ENCODE measurements at places on chromosomes 13 and 19.

DNA sequence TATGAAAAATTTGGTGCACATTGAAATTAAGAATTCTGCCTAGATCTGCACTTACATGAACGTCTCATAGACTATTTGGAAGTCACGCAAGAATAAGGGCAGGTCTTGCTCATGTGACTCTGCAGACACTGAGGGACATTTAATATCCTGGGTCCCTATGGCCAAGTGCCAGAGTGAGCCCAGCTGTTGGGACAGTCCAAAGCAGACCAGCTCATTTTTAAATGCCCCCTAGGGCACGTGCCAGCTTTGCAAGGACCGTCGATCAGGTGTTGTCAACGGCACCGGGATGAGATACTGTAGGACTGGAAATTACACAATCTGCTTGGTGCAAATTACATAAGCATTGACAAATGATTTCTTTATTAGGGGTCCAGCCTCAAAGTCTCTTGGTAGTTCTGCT, 293.6 kb downstream of the TEX29 start:
- no peak for DNase-seq

DNA sequence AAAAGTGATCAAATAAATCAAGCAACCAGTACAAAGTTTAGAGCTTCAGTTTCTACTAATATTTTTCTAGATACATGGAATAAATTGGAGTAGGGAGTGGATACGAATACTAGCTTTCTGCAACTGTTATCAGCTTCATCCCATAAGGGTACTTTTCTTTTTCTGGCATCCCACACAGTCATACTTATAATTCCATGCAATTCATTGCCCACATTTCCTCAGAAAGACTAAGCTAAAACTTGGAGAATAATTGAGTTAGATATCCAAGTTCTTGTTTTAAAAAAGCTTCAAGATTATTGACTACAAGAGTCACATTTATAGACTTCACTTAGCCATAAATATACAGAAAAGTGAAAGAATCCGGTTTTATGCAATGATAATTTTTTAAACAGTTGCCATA, 186.9 kb downstream of the OLFM4 start:
- no peak for DNase-seq

- peak; percentile 36 for DNase-seq
Measured at GRCh38 chr13:38223089-38223488, 126.6 kb upstream of the UFM1 start.

DNA sequence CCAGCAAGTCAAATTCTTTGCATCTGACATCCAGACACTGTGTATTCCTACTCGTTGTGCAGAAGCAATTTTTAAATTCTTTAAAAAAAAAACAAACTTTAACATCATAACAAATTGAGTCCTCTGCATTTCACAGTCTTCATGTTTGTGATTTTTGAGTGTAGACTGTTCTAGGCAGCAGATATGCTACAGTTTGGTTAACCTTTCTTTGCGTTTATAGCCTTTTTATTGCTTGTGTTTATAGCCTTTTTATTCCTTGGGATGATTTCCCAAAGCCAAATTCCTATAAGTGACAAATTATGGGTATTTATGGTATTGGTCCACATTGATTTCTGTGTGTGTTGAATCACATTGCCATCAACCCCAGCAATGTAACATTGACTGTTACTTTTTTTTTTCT, 14.9 kb upstream of the RNF113B start:
- no peak for DNase-seq

DNA sequence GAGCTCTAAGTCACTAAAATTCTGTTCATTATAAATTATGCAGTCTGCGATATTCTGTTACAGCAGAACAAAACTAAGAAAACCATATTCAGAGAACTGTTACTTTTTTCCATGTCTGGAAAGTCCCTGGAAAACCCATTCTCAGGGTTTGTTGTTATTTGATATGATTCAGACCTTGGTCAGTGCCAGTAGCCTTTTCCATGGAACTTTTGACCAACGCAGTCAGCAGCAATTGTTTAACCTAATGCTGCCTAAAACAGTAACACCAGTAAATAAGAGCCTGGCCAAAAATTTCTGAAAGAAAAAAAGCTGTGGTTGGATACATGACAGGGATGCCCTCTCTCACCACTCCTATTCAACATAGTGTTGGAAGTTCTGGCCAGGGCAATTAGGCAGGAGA, 402.7 kb downstream of the TBC1D4 start:
- peak; percentile 74 for DNase-seq

- no peak for DNase-seq
Measured at GRCh38 chr19:14473978-14474578, 1.1 kb downstream of the PTGER1 start.

- no peak for DNase-seq
Measured at GRCh38 chr13:39963612-39964011, 308.1 kb downstream of the COG6 start.

- DNase-seq: peak; percentile 24
Measured at GRCh38 chr19:27974082-27974513, 1238.9 kb downstream of the UQCRFS1 start.

DNA sequence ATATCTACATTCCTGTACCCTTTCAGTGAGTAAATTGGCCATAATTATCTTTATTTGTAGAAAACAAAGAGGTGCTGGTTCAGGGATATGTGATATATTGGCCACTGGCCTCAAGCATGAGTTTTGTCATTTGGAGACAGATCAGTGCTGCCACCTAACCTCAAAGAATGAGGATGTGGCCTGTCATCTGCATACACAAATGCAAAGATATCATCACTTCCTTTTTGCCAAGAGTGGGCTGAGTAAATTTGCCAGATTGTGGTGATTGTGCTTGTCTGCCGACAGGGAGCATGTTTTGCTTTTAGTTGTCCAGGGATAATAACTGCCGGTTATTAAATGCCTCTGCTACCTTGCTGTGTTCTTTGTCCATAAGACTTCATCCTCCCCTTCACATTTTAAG, 44.2 kb downstream of the WASF3 start:
- DNase-seq: no peak

DNA sequence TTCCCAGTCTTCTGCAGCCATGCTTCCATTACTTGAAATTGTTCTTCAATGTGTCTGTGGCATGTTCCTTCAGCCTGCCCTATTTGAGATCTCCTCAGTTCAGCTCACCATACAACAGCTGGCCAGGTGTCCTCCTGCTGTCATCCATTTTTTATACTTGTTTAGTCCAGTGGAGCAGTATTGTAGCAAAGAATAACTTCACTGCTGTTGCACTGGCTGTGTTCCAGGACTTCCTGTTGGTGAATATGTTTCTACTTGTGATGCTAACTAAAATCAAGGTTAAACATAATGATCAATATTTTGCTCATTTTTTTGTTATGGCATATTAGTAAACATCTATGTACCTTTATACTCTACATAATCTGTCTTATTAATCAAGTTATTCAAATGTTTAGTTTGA, 1394.1 kb downstream of the PCDH9 start:
- no peak for DNase-seq

DNA sequence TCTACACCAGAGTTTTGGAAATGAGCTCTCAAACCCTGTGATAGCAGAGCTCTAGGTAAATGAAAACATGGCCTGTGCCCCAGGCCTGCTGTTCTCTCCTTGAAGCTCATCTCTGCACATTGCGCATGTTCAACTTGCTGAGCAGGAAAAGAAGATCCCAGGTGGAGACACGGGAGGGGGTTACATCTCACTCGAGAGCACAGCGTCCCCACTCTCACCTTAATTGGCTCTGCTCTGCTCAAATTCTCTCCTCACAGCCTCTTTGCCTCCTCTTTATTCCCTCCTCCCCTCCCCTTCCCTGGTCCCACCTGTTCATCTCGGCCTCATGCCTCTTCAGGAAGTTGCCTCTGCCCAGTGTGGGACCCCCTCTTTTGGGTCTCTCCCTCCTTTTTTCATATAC, 44.7 kb downstream of the RGCC start:
- DNase-seq: no peak

DNA sequence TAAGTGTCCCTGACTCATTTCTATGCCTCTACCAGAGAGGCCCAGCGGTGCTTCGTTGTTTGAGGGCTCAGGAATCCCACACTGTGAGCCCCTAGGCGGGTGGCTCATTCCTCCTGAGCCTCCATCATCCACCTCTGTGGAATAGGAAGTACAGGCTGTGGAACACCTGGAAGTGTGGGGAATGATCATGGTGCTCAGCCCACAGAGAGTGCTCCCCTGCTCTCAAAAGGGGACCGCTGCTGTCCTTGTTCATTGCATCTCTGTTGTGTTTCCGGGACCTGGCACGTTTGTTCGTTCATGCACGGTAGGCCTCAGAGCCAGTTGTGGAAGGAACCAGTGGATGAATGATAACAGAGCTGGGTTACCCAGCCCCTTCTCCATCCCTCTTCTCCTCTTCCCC, 1.2 kb downstream of the ACP7 start:
- no peak for DNase-seq

DNA sequence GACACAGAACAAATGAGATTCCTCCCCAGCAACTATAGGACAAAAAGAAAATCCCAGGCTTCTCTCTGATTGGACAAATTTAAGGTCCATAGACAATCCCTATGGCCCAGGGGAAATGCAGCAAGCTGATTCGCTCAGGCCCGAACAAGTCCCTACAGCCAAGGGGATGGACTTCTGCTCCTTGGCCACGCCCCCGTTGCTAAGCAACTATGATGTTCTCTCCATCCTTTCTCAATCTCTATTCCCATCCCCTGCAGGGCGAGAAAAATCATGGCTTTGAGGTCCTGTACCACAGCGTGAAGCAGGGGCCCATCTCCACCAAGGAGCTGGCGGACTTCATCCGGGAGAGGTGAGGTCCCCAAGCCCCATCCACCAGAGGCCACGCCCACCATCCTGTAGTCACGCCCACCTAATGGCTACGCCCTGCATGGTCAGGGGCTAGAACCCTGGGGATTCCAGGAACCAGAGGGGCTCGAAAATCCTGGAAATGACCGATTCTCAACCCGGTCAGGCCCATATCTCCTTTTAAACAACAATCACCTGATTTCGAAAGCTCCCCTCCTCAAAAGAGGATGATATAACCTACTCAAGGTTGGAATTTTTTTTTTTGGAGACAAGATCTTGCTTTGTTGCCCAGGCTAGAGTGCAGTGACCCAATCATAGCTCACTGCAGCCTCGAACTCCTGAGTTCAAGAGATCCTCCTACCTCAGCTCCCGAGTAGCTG, 11.4 kb downstream of the FCHO1 start:
- DNase-seq: peak; percentile 61

- DNase-seq: no peak
Measured at GRCh38 chr19:10920781-10921180, 7.7 kb downstream of the YIPF2 start.

GRCh38 chr13:100722517-100722916, 47.9 kb upstream of the TMTC4 start:
- no peak for DNase-seq

DNA sequence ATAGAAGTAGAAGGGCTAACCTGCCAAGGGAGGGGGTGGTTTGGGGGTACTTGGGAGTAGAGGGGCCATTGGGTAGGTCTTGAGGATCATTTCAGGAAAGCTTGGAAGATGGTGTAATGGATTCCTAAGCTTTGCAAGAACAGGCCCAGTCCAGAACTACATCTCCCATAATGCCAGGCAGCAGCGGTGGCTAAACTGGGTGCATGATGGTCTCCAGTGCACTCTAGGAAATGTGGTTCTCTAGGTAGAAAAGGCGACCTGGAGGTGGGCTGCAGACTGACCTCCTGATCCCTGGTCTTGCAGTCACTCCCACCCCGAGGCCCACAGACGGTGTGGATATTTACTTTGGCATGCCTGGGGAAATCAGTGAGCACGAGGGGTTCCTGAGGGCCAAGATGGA, 3.8 kb downstream of the APLP1 start:
- DNase-seq: no peak

DNA sequence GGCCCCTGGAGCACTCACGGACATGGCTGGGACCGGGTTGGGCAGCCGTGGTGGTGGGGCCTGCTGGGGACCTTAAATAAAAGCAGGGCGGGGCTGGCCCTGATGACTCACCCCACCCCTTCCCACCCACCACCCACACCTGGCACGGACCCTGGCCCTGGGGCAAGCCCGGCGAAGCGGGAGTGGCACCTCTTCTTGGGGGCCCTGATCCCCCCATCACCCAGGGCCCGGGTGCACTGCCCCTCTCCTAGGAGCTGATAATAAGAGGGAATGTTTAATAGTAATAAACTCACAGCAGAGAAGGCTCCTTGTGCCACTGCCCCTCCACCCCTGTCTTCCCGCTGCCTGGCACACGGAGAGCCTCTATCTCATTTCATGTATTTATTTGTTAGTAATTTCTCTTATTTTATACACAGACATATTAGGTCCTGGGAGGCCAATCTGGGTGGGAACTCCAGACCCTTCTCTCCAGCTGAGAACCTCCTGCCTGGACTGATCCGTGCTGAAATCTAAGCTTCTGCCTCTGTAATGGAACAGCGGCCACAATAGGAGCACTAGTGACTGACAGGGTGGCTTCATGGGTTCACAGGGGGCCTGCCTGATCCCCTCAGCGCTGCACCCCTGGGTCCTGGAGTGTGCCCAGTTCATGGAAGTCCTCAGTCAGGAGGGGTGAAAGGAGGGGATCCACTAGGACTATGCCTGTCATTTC, at the start of gene LGALS7:
LGALS7 (minus strand) TSS at position 49 of the 709 bp plus-strand sequence; CDS start at position 24, 25 bp downstream.
- no peak for DNase-seq

DNA sequence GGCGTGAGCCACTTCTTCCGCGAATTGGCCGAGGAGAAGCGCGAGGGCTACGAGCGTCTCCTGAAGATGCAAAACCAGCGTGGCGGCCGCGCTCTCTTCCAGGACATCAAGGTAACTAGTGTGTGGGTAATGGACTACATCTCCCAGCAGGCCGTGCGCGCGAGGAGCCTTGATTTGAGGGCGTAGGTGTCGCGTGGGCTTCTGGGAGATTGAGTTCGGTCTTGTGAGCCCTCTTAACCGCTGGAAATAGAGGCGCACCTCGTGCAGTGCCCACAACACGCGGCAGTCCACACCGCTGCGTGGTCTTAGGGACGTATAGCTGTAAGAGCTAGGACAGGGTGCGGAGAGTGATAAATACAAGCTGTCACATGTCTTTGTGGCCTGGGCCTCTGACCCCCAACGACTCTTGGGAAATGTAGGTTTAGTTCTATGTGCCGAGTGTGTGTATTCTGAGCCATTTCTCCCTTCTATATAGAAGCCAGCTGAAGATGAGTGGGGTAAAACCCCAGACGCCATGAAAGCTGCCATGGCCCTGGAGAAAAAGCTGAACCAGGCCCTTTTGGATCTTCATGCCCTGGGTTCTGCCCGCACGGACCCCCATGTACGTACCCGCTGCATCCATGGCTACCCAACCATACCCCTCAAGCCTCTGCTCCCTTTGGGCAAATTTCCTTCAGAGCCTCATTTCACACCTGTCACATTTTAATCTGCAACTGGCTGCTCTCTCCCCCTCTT, 864 bp downstream of the FTL start:
- peak; percentile 87 for DNase-seq

DNA sequence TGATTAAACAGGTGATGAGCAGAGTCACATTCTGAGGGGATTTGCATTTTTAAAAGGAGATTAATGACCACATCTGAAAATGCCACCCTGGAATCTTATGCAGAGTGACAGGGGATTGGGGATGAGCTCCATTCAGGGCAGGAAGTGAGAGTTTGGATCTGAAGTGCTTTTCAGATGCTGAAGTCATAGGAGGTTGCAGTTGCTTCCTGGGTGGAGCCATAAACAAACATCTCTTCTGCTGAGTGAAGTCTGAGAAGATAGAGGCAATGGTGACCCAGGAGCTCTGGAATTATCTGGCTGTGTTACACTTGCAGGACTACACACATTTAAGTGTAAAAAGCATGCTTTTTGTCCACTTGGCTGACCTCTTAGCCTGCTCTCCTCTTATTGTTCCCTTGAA, 51.4 kb upstream of the PSG8 start:
- no peak for DNase-seq
